PC-3 (cell line): ENCODE measurements at places on chromosomes 3 and 15. TPM values are rescaled to one million over a fixed set of nuclear protein-coding genes. Genes with fewer than 3 reads are reported as not detected.

DNA sequence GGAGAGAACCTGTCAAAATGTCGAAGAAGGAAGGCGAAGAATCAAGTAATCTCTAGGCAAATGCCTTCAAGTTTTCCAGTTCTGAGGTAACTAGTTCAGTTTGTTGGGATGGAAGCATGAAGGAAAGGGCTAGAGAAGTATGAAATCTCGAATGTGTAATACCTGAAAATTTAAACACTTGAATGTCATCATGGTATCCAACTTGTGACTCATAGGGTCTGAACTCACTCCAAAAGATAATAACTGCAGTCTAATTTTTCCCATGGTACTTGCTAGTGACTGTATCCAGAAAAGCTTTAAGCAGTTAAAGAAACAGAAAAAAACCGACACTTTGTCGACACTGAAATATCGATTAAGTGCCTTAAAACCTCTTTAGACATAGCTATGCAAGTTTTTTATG, 102.9 kb upstream of the CHRM5 start:
- no peak for DNase-seq

DNA sequence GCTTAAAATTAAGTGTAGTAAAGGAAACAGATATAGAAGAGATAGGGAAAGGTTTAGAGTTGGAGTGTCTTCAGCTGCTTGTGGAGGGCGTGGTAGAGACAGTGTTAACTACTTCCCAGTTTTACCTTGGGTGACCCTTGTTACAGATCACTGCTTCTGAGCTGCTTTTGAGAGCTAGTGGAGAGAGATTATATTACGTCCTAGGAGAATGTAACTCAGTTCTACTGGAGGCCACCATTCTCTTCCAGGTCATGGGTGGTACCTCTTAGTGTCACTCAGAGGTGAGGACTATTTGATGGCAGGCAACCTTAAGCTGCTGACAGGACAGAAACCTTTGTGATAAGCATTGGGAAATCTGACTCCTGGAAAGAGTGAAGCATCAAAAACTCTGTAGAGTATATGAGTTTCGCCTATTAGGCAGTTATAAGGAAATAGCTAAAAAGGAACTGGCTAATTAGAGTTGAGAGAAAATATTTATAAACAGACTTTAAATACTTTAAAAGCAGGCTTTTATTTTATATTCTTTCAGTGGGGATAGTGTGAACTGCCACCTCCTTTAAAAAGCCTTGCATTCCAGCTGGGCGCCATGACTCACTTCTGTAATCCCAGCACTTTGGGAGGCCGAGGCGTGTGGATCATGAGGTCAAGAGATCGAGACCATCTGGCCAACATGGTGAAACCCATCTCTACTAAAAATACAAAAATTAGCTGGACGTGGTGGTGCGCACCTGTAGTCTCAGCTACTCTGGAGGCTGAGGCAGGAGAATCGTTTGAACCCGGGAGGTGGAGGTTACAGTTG, 106.5 kb downstream of the ZNF609 start:
- DNase-seq, result no peak

DNA sequence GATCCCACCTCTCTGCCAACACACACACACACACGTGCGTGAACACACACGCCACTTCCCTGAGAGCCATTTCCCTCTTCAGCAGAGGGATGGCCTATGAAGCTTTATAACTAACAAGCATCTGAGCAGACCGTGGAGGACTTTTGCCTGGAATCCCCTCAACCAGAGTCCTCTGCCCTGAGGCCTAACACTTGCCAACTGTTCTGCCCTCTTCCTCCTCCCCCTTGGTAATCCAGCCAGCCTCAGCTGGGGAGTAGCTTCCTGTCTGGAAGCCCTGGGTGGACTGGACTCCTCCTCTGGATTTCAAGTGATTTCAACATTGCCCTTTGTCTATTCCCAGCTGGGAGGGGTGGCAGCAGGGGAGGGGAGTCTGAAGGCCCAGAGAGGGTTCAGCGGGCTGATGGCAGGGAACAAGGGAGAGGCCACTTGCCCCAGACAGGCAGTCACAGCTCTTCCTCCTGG, 68.4 kb upstream of the HACD2 start:
- peak; percentile 30 for DNase-seq

DNA sequence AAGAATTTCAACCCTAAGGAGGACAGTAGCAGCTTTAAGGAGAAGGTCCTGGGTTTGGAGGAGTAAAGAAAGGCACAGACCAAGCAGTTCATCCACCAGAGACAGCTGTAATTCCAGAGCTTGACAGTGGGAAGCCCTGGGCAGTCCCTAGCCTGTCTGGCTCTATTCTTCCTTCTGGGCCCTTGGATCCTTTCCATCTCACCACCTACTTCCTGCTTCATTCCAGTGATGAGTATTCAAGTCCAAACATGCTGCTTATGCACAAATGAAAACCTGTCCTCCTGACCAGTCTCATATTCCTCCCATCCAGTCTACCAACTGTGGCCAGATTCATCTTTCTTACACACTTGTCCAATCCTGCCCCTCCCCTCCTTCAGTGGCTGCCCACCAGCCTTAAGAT, 171.4 kb downstream of the CNTN3 start:
- no peak for DNase-seq

- DNase-seq, result no peak
Measured at GRCh38 chr3:185813205-185813604, 11.6 kb downstream of the IGF2BP2 start.

GRCh38 chr15:96392380-96393208, 62.1 kb downstream of the NR2F2 start:
- DNase-seq, result no peak

DNA sequence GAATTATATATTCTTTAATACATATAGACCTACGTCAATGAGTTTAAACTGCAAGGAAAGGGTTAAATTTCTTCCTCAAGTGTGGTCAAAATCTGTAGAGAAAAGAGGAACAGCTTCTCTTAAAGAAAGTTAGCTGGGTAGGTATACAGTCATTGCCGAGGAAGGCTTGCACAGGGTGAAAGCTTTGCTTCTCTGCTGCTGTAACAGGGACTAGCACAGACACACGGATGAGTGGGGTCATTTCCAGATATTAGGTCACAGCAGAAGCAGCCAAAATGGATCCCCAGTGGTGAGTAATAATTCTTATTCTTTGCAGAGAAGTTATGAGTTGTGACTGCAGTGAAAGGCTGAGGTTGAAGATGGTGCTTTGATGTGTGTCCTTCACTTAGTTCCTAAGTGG, at the start of gene CD86:
CD86 (plus strand) TSS at position 148 of the 400 bp plus-strand sequence; CDS start at position 276, 128 bp downstream.
- no peak for DNase-seq

- peak; percentile 70 for DNase-seq
Measured at GRCh38 chr3:30749230-30749629, 142.8 kb downstream of the TGFBR2 start.

DNA sequence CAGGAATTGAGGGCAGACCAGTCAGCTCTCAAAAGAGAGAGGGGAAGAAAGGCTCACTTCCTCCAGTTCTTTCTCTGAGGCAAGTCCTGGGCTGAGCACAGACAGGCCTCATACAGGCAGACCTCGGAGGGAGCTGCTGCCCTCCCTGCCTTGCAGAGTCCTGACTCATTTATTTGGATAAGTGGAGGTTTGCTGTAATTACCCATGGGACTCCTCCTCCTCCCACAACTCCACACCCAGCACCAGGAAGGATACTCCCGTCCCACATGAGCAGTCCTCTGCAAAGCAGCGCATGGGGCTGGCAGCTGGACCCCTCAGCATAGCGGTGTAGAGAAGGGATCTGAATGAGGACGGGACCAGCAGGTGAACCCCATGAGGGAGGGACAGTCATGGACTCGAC, 13.4 kb upstream of the SCN10A start:
- peak; percentile 70 for DNase-seq

DNA sequence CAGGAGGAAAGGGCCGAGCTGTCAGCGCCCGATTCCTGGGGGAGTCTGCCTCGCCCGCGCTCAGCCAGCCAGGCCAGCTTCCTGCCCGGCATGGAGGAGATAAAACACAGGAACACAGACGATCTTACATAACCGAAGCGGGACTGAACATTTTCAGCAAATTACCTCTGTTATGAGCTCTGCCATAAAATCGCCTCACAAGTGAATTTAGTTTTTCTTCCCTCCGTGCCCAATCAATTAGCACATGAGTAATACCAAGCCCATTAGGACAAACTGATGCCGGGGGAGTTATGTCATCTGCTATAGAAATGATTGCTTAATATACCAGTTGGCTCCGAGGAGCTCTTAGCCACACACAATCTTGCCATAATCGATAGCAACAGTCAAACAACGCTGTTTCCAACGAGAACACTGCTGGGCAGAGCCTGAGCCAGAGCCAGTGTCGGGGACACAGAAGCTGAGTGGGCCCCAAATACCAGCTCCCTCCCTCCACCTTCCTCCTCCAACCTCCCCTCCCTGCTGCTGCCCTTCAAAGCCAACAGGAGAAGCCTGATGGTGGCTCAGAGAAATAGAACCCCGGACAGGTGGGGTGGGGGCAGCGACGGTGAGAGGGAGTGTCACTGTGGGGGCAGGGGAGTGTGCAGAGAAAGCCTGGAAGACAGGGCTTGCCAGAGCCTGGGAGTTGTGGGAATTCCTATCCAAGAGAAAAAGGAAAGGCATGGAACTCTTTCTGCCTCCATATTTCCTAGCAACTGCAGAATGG, 279.4 kb upstream of the TLE3 start:
- no peak for DNase-seq

- DNase-seq, result no peak
Measured at GRCh38 chr15:68114356-68114755, 60.2 kb downstream of the PIAS1 start.

GRCh38 chr3:94083261-94083660, 20.4 kb downstream of the NSUN3 start:
- no peak for DNase-seq

DNA sequence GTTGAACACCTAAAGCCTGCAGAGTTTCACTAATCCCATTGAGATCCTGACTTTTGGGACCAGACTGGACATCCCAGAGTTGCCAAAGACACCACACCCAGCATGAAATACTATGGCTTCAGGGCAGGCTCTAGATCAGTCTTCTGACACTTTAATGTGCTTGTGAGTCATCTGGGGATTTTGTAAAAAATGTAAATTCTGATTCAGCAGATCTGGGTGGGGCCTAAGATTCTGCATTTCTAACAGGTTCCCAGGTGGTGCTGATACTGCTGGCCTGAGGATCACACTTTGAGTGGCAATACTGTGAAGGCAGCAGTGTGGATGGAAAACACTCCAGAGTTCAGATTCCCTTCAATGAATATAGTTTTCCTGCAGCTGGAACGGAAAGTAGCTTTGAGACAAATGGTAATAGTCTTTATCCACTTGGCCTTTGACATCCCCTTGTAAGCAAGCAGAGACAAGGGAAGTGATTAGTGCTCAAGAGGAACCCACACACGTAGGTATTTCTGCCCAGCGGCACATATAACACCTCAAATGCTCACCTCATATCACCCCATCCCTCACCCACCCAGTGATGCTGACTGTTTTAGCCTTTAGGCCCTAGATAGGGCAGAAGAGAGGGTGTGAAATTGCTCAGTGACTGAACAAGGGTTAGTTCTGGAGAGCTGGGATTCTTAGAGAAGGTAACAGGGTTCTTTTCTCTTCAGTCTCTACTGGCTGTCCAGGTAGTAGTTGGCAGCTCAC, 51.5 kb upstream of the GSK3B start:
- DNase-seq, result peak; percentile 94

GRCh38 chr3:108931035-108931434, 22.6 kb downstream of the GUCA1C start:
- DNase-seq, result no peak

DNA sequence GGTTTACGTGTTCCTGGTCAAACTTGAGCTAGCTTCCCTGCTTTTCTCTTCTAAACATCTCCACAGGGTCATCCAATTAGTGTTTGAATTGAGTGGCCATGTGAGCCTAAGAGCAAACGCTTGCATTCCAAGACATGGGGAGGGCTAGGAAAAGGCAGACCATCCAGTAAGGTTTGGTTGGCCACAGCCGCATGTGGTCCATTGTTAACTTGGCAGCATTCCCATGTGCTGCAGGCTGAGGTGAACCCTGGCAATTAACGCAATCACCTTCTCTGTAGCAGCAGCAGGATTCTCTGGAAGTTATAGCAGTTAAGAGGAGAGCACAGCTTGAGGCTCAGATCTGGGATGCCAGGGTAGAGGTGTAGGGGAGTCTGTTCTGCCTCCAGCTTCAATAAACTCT, 502.2 kb upstream of the LMCD1 start:
- no peak for DNase-seq

DNA sequence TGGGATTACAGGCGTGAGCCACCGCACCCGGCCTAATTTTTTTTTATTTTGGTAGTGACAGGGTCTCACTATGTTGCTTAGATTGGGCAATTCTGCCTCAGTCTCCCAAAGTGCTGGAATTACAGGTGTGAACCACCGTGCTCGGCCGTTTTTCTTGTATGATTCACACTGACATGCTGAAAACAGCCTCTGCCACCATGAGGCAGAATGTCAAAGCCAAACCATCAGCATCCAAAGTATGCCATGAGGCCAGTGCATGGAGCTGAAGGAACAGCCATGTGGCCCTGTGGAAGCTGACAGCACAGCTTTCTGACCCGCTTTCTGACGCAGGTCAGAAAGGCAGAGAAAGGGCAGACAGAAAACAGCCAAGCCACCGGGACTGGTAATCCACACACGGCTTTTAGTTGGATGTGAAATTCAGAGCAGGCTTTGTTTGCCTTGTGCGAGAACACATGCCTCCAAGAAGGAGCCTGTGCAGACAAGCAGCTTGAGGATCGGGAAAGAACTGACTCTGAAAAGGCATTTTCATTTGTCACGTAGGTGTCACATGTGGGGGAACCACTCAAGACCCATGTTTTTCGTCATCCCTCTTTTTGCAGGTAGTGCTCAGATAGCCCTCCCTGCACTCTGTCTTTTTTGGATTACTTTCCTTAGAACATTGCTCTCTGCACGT, 25.1 kb downstream of the XYLB start:
- no peak for DNase-seq

DNA sequence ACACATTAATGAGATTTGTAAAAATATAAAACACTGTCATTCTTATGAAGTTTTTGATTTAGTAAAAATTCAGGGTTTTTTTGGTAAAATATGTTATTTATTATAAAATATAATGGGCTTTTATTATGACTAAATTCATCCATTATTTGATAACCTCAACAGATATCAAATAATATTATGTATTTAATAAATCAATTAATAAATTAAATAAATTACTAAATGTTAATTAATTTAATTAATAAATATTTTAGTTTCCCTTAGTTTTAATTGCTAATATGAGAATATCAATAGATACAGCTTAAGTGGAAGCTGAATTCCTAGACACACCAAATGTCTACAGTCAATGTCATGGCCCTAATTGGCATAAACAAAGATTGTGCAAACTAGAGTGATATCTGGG, 82.3 kb upstream of the DGKG start:
- no peak for DNase-seq

Gene ZBBX
- total RNA-seq, result 1.0 TPM in 1 of 2 replicates, not detected in the other

Gene CLDN1
- 6.8 and 9.6 TPM in 2 replicates for total RNA-seq

Gene CHRNA3
- not detected in 2 replicates for total RNA-seq

Gene SPINK8
- not detected in 2 replicates for total RNA-seq

Gene DAZL
- total RNA-seq, result 0.04 TPM in 1 of 2 replicates, not detected in the other
